ENCODE measurements at places on chromosomes 2 and 18.

DNA sequence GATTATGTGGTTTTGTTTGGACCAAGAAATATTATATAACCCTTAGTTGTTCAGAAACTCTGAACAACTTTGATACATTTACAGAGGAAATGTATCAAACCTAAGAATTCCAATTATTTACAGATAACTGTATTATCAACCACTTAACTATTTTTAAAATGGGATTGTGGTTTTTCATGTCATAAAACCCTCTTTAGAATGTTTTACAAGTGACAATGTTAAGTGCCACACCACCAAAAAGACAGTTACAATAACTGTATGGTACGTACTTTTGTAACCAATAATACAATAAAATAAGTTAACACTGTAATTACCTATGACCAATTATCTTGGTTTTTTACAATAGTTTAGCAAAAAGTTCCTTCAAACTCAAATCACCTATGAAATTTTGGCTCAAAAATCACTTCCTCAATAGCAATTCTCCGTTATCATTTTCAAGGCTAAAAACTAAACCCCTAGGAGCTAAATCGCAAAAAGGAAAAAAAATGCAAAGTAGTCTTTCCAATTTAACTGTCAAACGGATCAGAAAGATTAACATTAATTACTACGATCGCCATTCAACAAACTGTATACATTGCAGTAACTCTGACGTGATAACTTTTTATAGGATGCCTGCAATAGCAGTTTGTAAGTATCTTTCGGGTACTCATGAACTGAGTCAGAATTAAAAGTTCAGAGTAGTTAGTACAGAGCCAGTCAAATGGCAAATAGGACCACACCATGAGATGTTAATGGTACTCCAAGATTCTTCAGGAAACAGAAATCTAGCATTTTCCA lies 1.5 kb downstream of the ROCK1 start:
- no peak for DNase-seq

DNA sequence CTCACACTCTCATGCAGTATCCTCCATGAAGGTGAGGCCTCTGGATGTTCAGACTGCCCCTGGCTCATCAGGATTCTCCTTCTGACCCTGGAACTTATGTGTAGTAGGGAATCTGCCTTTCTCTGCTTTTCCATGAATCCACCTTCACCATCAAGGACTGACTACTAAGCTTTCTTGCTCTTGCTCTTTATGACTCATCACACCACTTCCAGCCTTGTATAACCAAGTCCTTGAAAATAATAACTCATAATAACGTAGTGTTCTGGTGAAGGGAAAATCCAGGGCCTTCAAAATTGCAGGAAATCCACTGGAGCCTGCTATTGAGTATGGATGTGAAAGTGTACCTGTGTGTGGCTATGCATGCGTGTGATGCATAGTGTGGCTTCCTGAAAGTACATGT lies 11.3 kb upstream of the KCNS3 start:
- DNase-seq: no peak

DNA sequence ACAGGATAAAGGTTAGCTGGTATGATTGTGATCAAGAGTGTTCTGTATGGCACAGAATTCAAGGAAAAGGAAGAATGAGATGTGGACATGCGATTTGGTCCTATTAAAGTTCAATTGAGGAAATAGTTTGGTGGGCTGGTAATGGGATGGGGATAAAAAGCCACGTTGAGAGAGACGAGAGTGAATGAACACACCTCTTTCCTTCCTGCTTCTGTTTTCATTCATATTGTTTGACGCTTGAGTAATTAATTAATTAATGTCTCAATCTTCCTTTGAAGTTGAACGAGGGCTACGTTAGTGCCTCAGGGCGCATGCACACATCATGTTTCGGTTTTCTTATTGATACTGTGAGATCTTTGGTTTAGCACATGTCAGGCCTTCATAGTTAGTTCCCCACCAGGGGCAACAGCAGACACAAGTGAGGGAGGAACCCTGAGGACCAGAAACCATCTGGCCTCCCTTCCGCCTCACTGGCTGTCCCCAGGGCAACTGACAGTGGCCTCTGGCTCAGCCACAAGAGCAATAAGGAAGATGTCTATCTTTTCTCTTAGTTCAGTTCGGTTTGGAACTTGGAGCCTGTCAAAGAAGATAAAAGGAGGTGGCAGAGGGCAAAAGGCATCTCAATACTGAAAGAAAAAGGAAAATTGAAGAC lies 116.0 kb downstream of the LIPG start:
- DNase-seq: peak; percentile 43

DNA sequence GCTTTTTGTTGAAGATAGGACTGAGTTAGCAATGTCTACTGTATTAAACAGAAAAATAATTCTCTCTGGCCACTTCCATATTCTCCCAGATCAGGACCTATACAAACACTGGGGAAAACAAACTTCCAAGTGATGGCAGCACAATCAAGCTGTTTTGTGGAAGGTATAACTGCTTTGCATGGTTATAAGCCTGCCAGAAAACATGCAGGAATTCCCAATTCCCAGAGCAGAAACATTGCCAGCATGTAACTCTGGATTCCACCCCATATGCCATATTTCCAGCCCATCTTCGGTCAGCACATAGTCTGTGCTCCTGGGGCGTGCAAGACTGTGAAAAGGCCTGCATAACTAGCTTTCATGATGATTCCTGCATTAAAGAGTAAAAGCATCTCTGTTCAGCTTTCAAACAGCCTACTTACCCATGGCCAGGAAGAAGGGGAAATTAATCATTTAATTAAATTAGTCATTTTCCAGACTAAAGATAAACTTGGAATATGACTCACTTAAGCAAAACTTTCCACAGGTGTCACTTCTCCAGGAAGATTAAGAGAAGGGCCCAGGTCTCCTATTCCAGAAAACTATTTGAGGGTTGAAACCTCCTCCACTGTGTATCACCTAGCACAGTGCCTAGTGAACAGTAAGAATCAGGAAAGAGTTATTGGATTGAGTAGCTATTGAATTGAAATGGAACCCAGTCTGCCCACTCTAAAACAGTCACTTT lies 280.5 kb downstream of the NRXN1 start:
- peak; percentile 77 for DNase-seq

GRCh38 chr2:109613922-109614714 lies at the start of the genes SEPTIN10 and SOWAHC:
Gene SEPTIN10, minus strand, starts transcription at chr2:109613966. Its CDS starts 139 bp downstream, at chr2:109613827.
Gene SOWAHC, plus strand, starts transcription at chr2:109614364. Its CDS starts 126 bp downstream, at chr2:109614490.
- DNase-seq: peak; percentile 93

DNA sequence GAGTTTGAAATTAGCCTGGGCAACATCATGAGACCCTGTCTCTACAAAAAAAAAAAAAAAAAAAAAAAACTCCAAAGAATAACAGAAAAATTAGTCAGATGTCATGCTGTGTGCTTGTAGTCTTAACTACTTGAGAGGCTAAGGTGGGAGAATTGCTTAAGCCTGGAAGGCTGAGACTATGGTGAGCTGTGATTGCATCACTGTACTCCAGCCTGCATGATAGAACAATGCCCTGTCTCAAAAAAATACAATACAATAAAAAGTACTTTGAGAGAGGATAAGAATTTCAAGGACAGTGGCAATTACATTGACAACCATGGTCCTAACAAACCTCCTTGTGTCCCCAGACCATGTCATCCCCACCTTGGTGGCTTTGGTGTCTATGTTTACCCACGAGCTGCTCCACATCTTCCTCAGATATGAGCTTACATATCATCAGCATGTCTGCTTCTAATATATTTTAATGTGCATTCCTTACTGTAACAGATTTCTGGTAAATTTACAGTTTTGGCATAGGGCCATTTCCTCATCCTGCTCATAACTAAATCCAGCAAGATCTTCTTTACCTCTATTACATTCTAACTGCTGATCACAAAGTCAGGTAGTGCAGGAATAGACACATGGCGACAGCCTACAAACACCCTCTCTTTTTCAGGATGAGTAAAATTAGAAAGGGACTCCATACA lies 437.7 kb upstream of the HNRNPA3 start:
- DNase-seq: no peak

- DNase-seq: no peak
Observed at GRCh38 chr18:35590935-35591334, 9.4 kb downstream of the GALNT1 start.

- DNase-seq: no peak
Observed at GRCh38 chr2:200761266-200761665, 50.4 kb upstream of the BZW1 start.

DNA sequence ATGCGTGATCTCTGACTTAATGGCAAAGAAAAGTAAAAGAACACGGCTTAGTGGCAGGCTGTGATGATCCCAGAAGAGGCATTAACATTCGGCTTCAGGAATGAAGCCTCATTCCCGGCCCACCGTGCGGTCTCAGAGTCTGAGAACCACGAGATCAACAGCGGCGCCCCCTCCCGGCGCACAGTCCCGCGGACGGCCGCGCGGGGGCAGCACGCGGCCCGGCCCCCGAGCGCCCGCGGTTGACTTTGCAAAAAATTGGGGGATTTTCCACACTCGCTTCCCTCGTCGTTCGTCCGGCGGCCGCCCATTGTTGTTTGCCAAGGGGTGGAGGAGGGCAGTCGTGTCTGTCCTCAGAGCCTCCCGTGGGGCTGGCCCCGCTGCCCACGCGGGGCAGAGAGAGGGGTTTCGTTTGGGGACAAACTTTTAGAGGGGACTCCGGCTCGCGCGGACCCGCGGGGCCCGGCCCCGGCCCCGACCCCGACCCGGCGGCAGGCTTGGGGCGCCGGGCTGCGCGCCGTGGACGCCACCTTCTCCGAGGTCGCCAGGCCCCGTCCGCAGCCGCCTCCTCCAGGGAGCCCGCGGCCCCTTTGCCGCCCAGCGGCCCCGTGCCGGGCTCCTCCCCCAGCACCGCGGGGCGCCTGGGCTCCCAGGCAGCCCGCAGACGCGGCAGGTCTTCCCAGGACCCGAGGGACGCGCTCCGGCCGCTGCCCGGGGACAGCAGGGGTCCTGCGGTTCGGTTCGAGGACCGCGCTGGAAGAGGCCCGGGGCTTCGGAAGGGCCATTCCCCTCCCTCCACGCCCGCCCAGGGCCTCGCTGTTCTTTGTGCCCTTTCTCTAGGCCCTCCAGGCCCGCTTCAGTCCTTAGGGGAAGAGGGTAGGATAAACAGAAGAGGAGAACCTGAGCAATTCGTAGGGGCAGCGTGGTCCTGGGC lies 3.4 kb upstream of the HS6ST1 start:
- peak; percentile 77 for DNase-seq

- peak; percentile 17 for DNase-seq
Observed at GRCh38 chr2:167510071-167510759, 621.9 kb downstream of the XIRP2 start.

DNA sequence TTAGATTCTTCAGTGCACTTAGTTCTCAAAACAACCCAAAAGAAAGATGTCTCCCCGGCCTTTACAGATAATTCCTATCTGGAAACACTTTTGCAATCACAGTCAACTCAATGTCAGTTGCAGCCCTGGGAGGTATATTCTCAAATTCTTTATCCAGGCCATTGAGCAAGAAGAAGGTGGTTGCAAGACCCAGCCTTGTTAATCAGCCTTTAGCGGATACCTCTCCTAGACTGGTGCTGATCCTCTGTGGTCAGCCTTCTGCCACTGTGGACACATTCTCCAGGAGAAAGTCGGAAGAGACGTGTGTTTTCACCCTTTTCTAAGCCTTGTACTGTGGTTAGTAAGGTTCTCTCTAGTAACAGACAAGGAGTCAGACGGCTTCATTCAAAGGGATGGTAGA lies 7.8 kb upstream of the FZD7 start:
- no peak for DNase-seq

DNA sequence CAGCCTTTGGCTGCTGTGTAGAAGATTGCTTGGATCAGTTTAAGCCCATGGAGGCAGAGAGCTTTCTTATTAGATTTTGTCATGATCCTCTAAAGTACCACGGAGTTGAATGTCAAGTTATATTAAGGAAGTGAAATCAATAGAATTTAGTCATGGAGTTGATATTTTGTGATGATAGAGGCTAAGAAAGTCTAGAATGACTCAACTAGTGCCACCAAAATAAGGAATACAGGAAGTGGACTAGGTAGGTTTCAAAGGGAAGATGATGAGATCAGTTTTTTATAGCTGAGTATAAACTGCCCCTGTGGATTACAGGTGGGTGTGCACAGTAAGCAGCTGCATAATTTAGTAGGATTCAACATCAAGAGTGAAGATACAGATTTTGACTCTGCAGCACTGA lies 25.2 kb downstream of the FBXO36 start:
- no peak for DNase-seq

GRCh38 chr18:5488844-5489243 lies 55.0 kb downstream of the EPB41L3 start:
- no peak for DNase-seq

DNA sequence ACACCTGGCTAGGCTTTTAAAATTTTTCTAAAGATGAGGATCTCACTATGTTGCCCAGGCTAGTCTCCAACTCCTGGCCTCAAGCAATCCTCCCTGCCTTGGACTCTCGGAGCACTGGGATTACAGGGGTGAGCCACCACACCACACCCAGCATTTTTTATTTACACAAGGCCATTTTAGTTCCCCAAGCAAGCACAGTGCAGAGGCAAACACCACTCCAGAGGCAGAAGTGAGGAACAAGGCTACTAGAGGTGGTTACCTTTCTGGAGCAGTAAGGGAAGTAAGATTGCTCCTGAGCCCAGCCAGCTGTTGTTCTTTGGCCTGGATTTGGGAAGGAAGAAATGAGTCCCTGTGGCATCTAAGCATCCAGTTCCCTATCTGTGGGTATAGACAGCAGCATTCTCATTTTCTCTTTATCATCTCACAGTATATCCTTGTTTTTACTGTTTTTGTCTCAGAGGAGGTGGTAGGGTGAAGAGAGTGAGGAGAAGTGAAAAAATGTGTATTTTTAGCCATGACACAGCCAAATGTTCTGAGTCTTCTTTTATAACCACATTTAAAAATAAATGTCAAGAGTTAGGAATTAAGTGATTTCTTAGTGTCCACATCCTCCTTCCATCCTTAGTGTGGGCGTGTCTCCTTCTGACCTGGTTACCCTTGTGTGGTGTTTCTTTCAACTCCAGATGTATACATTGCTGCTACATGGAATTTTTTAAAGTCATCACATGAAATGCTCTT lies 10.5 kb upstream of the TTC39C start:
- peak; percentile 53 for DNase-seq

DNA sequence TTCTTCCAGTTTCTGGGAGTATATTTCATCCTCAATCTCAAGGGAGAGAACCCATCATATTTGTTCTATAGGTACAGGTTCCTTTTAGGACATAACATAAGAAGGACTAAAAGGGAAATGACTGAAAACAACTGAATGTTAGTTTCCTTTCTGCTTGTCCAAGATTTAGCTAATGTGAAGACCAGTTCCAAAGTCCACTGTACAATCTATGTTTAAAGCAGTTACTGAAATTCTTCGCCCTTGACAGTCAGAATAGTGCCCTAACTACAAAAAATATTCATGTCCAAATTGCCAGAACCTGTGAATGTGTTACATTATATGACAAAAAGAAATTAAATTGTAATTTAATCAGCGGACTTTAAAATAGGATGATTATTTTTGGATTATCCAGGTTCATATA lies 466.3 kb upstream of the SETBP1 start:
- no peak for DNase-seq

All from NCI-H69 (cell line).